Tibial nerve (tissue), 4 donors: ENCODE measurements at places on chromosomes 12 and 14. TPM values are rescaled to one million over a fixed set of nuclear protein-coding genes. Genes with fewer than 3 reads are reported as not detected.

GRCh38 chr12:31007636-31008175 is 66.0 kb upstream of the DDX11 start:
- DNase-seq = no peak

NKX2-1 gene
- total RNA-seq = not detected

DNA sequence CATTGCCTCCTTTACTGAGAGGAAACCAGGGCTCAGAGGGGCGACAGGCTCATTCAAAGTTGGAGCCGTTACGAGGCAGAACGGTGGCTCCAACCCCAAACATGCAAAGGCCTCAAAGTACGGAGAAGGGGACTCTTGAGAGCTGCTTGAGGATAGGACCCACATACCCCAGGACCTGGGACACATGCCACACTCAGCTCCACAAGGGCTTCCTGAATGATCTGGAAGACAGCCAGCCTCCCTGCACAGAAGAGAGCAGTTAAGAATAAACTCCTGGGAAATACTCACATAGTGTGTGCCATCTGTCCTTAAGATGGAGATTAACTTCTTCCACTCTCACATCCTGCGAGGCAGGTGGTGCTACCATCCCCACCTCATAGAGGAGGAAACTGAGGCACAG is 26.6 kb upstream of the NXPH4 start:
- no peak for DNase-seq

- DNase-seq = no peak
These were observed 22.4 kb upstream of the LRRK2 start for GRCh38 chr12:40202095-40203059.

GDF3 gene
- not detected for total RNA-seq

- DNase-seq = peak; percentile 26
These were observed 24.0 kb downstream of the FGF6 start for GRCh38 chr12:4421590-4422031.

NELL2 gene
- 0.63 TPM for total RNA-seq

GRCh38 chr12:11777962-11778361 is 128.5 kb downstream of the ETV6 start:
- no peak for DNase-seq

- DNase-seq = no peak
These were observed 58.8 kb downstream of the TMX1 start for GRCh38 chr14:51298895-51299294.

GRCh38 chr14:98160901-98161300 is 1111.1 kb downstream of the BCL11B start:
- no peak for DNase-seq

DNA sequence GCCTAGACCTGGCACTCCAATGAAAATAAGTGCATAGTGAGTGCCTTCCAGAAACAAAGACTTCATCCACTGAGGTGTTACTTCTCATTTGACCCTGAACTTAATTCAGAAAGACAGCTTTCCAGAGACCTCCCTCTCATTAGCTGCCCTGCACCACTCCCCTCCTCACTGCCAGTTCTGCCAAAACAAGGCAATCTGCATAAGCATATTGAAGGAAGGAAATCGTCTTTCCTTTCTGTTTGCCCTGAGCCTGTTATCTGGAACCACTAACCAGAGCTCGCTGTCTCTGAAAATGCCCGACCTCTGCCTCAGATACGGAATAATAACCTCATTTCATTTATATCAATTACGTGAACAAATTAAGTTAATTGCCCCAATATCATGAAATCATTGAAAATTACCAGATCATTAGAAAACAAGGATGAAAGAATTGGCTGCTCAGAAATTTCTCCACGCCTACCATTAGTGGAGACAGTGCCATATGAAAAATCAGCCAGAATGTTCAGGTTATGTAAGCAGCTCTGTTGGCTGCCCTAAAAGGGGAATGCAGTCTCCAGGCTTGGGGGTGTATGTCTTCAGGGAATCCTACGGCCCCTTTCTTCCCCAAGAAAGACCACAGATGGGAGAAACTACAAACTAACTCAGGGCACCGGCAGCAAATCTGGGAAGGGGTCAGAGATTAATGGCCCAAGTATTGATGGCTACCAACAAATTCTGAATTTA is 149.9 kb upstream of the FKBP4 start:
- DNase-seq = no peak

- DNase-seq = no peak
These were observed 9.1 kb downstream of the OR6S1 start for GRCh38 chr14:20632448-20632830.

RAPGEF3 gene
- 109 TPM for total RNA-seq

DNA sequence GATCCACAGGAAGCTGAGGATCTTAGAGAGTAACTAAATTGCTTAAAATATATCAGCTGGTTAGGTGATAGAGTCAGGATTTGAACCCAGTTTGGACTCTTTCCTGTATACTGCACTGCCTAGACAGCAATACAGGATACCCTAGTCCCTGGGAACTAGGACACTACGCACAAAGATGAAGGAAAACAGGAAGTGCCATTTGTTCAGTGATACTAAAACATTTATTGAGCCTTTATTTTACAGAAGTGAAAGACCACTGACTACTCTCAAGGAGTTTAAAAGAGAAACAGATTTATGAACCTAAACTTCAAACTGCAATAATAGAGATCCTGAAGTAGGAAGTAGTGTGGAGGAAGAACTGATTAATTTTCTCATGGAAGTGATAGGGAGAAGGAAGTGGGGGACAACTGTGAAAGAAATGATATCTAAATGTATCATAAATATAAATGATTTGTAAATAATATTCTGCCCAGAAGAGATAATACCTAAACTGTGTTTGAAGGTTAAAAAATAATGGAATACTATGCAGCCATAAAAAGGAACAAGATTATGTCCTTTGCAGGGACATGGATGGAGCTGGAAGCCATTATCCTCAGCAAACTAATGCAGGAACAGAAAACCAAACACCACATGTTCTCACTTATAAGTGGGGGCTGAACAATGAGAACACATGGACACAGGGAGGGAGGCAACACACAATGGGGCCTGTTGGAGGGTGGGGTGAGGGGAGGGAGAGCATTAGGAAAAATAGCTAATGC is 18.2 kb downstream of the MSRB3 start:
- DNase-seq = no peak

- no peak for DNase-seq
These were observed 155.4 kb upstream of the GZMB start for GRCh38 chr14:24789378-24789884.

- peak; percentile 55 for DNase-seq
These were observed 122.7 kb downstream of the KICS2 start for GRCh38 chr12:64099397-64099796.

APOLD1 gene
- 43.7 TPM for total RNA-seq

- no peak for DNase-seq
These were observed 37.0 kb upstream of the INF2 start for GRCh38 chr14:104652386-104652785.

GRCh38 chr14:88351966-88352691 is 29.1 kb upstream of the KCNK10 start:
- no peak for DNase-seq

PLA2G1B gene
- not detected for total RNA-seq

- no peak for DNase-seq
These were observed 70.1 kb downstream of the SLC6A15 start for GRCh38 chr12:84842406-84843013.

DNA sequence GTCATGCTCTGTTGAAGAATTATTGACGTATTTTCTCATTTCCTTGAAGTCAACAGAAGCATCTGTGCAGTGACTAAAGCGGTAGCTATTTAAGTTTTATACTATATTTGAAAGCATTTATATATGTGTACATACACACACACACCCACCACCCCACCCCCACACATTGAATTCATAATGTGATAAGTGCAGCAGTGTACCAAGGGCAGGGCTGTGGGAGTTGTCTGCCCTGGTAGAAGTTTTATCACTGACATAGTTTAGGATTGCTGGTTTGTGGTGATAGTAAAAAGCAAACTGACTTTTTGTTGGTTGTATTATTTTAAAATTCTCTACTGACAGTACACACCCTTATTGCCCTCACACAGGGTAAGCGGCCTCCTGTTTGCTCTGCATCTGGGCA is 39.1 kb downstream of the GAS2L3 start:
- DNase-seq = no peak

PMCH gene
- not detected for total RNA-seq

DNA sequence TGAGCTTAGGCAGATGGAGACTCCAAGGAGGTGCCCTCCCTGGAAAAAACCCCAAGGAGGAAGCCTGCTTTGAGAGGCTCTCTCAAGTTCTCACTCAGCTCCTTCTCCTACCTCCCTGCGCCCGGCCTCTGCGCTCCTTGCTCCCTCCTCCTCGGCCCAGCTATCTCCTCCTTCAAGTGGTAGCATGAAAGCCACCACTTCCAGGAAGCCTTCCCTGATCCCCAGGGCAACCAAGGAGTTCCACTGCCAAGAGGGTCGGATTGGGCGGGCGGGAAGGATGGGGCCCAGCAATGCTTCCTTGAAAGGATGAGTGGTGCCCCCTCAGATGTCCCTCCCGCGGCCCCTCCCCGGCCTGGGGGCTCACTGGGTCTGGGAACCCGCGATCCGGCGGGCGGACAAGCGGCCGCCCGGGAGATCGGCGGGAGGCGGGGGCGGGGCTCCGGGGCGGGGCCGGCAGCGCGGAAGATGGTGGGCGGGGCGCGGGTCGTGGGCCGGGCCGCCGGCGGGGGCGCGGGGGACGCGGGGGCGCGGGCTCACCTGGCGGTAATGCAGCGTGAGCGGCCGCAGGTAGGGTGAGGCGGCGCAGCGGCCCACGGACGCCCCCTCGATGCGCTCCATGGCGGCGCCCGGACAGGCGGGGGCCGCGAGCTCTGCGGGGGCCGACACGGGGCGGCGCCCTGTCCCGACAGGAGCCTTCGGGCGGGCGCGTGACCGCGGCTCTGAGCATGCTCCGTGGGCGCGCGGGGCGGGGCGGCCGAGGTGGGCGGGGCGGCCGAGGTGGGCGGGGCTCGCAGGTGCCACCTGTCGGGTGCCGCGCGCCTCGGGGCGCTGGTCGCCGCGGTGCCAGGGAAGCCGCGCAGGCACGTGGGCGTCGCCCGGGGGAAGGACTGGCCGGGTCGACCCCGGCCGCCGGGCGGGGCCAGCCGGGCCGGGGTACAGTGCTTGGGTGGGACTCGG is at the start of gene NUDT14:
Gene NUDT14, minus strand, starts transcription at position 721 of the 957 bp plus-strand sequence. Its CDS starts 103 bp downstream, at position 618.
- DNase-seq = no peak

- DNase-seq = no peak
These were observed 445.9 kb upstream of the RGS6 start for GRCh38 chr14:71486279-71486678.

DEGS2 gene
- 5.1 TPM for total RNA-seq

DNA sequence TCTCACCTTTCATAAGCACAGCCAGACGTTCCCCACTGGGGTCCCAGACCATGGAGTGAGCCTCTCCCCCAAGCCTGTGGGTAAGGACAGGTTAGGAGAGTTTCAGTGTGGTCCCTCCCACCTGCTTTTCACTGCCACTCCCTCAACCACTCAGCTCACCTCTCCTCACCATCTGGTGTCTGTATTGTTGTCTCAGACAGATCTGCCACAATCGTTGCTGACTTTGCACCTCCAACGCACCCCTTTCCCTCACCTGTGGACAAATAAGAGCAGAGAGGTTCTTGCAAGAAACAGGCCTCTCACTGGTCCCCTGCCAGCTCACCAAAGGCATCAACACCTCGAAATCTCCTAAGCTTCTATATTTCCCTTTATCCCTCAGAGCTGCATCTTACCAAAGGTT is 8.8 kb downstream of the MYG1 start:
- no peak for DNase-seq

DNA sequence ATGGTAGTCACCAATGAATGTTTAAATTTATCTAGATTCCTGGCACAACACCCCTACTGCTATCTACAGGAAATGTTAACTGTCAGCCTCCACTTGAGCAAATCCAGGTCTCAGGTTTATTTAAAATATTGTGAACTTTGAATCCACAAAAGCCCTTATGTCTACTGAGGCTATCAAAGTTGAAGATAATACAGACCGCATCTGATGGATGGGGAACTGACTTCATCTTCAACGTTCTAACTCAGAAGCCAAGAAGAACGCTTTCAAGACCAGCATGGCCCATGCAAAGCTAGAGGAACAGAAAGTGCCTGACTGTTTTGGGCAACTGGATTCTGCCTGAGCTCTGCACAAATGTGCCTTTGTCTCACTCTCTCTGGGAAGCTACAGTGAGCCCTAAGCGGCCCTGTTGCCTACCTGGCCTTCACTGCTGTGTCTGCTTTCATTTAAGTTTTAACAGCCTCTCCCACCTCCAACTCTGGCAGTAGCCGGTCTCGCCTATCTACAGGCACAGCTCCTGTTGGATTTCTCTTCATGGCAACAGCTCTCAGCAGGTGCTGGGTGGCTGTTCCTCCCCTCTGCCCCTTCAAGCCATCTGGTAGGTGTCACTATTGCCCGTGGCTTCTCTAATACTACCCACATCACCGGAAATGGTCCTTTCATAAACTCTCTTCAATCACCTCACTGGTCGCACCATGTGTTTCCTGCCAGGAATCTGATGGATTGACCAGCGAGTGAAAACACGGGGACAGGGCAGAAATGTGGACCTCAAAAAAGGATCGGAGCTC is 112.1 kb upstream of the OVCH1 start:
- no peak for DNase-seq

- DNase-seq = no peak
These were observed 1308.6 kb downstream of the FSCB start for GRCh38 chr14:43198465-43198864.

GRCh38 chr14:87696485-87696884 is 296.5 kb downstream of the GALC start:
- no peak for DNase-seq

- no peak for DNase-seq
These were observed 29.3 kb upstream of the EAPP start for GRCh38 chr14:34568803-34569202.

- no peak for DNase-seq
These were observed 3.0 kb downstream of the MIS18BP1 start for GRCh38 chr14:45249856-45250575.

DNA sequence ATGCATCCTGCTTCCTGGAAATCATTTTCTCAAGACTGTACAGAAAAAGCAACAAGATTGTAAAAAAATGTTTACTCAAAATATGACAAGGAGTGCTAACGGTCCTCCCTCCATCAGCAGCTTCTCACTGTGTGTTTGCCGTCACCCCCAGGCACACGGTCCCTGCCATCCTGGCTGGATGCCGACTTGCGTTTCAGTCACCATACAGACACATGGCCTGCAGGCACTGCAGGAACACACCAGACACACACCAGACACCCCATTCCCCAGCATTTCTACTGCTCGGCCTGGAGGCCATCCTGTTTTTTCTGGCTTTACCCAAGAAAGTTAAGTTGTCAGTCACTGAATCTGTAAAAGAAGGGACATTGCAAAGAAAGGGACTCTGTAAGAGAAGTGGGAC is 10.8 kb downstream of the KCNK10 start:
- no peak for DNase-seq
